Inflammatory macrophage (primary cell): ENCODE measurements at places on chromosomes 2 and 18.

GRCh38 chr2:220783671-220784070, 788.4 kb downstream of the EPHA4 start:
- DNase-seq: no peak

DNA sequence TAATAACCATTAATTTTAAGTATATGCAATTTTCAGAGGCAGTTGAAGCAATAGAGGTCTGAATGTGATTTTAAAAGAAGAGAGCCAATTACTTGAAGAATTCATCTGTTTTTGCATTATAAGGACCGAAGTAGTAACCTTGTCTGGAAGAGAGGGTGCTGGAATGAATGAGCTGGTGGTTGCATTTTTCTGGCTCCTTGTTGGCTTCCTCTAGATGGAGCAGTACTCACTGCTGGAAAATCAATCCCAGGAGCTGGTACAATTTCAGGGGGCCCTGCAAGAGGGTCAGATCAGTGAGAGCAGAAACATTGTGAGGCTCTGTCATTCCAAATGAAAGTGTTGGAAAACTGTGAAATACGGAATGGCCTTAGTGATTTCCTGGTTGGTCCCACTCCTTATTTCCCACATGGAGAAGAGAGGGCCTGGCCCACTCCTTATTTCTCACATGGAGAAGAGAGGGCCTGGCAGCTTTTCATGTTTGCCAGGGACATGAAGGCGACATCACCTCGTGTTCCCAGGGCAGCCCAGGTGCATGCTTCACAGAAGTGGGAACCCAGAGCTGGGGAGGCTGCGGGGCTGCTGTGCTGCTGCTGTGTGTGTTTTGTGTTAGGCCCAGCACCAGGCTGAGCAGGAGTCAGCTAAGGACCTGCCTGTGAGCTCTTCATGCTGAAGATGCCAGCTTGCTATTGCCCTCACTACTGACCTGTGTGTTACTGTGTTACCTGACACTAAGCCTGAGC, 197.4 kb downstream of the SNTG2 start:
- no peak for DNase-seq

GRCh38 chr2:44126106-44126797, 42.4 kb upstream of the PPM1B start:
- no peak for DNase-seq

GRCh38 chr2:166375736-166376487, at the start of gene SCN9A:
Gene SCN9A (minus strand): TSS chr2:166375944. CDS start chr2:166311756, 64,188 bp downstream.
- peak; percentile 15 for DNase-seq

DNA sequence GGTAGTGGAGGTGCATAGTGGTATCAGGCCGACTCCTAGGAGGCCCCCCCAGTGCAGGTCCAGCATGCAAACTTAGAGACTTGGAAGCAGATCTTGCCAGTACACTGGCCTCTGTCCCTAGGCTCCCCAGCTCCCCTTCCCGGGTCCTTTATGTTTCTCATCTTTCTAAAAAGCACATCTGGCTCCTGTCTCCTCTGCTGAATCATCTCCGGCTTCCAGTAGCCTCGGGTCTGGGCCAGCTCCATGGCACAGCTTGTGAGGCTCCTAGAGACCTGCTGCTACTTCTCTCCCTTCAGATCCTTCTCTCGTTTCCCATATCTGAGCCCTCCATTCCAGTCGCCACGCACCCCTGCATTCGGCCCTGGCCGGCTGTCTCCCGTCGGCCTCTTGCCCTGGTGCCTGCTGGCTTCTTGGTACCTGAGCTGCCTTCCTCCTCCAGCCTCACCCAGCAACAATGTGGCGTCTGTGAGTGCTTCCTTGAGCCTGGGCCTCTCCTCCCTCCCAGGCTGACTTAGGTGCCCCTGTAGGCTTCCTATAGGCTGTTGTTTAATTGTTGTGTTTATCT, 6.6 kb downstream of the TRAF3IP1 start:
- DNase-seq: no peak

DNA sequence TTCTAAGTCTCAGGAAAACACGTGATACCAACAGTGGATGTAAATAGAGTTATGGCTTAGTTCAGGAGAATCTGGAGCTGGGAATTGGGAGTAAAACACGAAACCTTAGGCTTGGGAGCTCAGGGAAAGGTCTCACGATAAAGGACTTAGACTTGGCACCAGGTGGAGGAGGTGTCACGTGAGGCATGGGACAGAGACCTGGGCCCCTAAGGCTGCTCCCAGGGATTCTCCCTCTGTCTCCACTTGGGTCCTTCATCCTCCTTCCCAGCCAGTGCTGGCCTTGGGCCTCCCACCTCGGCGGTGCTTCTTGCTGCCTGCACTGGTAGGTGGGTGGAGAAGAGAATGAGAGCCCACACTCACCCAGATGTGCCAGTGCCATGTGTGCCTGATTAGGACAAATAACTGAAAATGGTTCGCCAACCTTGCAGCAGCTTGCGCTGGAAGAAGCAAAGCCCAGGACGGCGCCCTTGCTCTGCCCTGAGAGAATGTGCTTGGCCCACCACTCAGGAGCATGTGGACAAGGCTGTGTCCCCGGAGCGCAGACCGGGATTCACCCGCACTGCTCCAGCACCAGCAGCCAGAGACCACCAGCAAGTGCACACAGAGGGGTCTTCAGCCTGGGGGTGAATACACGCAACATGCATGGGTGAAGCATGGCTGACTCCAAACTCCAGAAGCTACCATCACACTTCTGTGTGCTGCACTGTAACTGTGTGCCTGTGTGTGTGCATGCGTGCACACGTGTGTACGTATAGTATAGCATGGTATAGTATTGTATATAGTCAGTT, 48.1 kb downstream of the PSMG2 start:
- DNase-seq: no peak

DNA sequence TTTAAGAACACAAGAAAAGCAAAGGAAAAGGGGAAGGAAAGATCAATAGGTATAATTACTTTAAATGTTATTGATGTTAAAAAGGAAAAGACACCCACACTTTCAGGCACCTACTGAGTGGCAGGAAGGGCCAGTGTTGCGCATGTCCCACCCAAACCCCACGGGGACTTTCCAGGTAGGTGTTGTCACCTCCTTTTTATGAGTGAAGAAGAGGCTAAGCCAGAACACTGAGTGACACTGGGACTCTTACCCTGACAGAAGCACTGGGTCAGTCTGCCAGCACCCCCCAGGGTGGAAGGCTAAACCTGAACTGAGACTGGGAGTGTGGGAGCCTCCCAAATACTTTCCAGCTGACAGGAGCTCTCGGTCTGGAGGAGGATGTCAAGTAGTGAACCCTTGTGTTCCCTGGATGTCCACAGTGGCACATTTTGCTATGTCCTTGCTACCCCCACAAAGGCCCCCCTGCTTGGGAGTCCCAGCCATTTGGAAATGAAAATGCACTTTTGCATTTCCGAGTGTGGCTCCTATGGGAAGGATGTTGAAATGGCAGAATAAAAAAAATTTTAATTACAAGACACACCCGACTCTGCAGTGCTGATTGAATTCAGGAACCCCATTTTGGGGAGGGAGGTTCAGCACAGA, 90.9 kb upstream of the SMAD2 start:
- DNase-seq: no peak

DNA sequence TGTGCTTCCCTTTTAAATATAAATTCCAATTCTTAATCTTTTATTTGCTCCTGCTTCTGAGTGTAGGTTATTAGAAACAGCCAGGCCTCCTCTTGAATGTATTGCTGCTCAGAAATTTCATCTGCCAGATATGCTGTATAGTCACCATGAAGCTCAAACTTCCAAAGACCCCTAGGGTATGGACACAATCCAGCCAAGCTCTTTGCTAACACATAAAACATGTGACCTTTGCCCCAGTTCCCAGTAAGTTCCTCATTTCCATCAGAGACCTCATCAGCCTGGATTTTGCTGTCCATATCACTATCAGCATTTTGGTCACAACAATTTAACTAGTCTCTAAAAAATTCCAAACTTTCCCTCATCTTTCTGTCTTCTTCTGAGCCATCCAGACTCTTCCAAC, 75.2 kb downstream of the MAP2 start:
- DNase-seq: peak; percentile 33

DNA sequence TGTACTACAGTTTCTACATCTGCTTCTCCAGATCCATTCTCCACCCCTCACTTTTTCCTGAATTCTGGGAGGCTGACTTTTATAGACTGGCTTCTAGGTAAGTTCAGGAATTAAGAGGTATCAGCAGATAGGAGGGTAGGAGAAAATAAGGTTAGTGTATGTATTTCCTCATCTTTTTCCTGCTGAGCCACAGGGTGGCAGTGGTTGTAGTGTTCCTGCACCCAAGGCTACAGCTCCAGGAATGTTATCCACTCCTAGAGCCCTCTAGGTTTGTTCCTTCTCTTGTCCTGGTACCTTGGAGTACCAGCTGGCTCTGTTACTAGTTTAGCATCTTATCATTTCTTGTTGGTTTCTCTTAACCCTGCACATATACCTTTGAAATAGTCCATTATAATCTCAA, 40.7 kb upstream of the C2orf66 start:
- no peak for DNase-seq

- DNase-seq: no peak
Measured at GRCh38 chr2:163407296-163407695, 328.5 kb downstream of the FIGN start.
